CD4-positive, alpha-beta T cell treated with Interleukin-1 beta for 1 hour (primary cell): ENCODE measurements at places on chromosomes 3 and 15.
A peak's percentile ranks its signal among the peaks of the same experiment; 100 is the strongest.

DNA sequence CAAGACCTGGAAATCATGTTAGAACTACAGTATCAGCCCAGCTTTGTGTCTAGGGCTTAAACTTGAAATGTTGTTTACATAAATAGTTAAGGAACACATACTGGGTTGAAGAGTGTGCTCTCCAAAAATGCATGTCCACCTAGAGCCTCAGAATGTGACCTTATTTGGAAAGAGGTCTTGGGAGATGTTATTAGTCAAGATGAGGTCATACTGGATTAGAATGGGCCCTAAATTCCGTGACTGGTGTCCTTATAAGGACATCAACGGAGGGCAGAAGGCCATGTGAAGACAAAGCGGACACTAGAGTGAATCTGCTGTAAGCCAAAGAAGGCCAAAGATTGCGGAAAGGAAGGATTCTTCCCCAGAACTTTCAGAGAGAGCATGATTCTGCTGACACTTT lies 759.2 kb upstream of the CFAP20DC start:
- DNase-seq: no peak

GRCh38 chr15:51200792-51201191 lies 106.1 kb upstream of the TNFAIP8L3 start:
- DNase-seq: no peak

DNA sequence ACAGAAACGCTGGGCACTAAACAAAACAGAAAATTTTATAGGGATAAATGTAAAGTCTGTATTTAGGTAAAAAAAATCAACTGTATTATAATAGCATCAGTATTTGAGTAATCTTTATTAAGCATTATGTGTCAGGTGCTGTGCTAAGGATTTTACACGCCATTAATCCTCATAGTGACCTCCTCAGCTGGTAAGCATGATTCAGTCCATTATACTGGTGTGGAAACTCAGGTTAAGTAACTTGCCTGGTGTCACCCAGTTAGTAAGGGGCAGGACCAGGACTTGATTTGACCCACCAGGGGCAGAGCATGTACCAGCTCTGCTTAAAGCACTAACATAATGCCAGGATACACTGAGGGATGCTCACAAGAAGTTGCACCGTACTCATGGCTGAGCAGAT lies 4.8 kb downstream of the MYO5C start:
- no peak for DNase-seq

DNA sequence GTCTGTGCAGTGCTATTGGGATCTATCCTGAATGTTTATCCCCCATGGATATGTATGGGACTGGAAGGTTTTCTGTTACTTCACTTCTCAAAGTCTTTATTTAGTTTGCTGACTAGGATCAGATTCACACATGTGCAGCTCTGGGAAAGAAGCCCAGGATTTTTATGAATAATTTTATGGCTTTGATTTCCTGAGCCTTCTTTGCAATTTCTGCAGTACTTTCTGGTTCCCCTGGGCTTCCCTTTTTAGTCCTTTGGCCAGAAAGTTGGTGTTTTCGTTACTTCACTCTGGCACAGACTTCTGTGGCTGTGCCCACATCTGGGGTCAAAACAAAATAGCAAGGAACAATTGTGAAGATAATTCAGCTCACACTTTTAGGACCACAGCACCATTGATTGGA lies 721.0 kb downstream of the OTOL1 start:
- DNase-seq: no peak

GRCh38 chr3:37200141-37200540 lies 25.8 kb upstream of the LRRFIP2 start:
- DNase-seq: no peak

- DNase-seq: no peak
These were observed 396 bp downstream of the CHRNB4 start for GRCh38 chr15:78640527-78641101.

DNA sequence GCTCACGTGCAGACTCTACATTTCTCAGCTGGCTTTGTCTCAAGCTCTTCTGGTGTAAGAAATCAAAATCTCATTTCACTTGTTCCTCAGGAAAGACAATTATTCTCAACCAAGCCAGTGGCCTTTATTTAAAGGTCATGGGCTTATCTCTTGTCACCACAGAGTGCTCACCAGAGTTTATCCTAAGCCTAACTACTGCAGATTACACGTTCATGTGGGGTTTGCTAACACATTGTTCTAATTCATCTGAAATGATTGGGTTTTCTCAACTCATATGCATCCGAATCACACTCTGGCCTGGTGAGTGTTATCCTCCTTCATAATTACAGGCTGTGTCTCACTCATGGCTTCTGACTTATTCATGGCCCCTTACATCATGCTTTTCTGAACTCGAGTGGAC lies 83.3 kb upstream of the TSC22D2 start:
- no peak for DNase-seq

DNA sequence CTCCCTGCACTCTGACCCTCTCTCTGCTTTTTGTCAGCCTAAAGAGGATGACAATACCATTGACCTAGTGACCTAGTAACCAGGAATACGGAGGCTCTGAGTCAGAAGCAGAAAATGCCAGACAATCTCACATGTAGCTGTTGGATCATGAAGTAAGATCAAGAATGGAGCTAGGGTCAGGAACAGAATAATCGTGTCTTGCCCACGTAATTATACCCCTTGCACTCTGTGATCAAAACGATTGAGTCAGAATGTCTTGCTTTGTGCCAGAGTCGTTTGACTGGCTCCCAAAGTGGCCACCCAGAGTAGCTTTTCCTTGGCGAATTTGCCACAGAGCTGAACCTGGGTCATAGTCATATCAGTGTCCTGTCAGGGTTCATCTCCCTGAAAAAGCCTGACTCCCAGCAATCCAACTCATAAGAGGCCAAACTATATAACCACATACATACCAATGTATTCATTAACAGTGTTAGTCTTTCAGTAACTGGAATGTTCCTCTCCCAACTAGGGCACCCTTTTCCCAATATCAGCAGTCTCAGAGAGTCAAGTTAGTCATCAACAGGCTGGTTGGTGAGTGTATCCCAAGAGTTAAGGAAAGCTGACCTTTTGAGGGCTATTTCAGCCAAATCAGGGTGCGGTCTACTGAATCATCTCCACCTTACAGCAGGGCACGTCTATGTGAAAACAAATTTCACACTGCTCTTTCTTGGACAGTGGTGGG lies 5.0 kb upstream of the CDV3 start:
- DNase-seq: no peak

- DNase-seq: no peak
These were observed 127.6 kb downstream of the ATP1B3 start for GRCh38 chr3:142004025-142004424.

DNA sequence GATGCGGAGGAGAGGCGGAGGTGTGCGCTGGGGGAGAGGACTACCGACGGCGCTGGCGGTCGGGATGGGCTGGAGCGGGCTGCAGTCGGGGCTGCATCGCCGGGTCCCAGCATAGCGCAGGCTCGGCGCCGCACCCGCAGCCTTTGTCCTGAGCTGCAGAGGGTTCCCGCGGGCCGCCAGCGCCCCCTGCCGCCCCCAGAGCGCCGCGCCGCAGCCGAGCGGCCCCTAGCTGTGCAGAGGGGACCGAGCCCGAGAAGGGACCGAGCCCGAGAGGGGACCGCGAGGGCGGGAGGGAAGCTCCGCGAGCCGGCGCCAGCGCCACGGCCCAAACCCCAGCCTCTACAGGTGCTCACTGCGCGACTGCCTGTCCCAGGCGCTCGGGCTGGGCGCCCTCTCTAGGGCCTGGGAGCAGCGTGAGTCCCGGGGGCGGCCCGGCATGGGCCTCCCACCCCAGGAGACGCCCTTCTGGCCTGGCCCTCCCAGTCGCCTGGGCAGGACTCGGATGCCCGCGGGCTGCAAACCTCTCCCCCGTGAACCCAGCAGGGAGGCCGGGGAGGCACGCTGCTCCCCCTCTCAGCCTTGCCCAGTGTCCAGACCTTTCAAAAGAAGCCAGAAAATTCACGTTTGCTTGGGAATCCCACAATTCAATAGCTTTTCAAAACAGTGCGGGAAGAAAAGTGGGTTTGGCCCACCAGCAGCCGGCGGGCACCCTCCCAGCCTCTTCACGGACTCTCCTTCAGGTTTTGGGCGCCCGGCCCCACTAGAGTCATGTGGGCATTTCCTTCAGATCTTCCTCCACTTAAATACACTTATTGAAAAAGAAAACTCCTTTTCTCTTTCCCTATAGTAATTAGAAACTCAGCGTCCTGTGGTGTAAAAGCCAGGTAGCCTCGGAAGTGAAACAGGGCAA lies 134.7 kb downstream of the TPRA1 start:
- DNase-seq: peak; percentile 35

DNA sequence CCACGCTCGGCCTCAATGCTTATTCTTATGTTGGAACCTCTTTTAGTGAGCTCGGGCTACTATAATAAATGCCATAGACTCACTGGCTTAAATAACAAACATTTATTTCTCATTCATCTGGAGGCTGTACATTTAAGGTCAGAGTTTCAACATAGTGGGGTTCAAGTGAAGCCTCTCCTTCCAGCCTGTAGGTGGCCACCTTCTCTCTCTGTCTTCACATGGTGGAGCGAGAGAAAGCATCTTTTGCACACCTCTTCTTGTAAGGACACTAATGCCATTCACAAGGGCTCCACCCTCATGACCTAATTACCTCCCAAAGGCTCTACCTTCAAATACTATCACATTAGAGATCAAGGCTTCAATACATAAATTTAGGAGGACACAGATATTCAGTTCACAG lies 520.3 kb upstream of the EPHA6 start:
- no peak for DNase-seq

DNA sequence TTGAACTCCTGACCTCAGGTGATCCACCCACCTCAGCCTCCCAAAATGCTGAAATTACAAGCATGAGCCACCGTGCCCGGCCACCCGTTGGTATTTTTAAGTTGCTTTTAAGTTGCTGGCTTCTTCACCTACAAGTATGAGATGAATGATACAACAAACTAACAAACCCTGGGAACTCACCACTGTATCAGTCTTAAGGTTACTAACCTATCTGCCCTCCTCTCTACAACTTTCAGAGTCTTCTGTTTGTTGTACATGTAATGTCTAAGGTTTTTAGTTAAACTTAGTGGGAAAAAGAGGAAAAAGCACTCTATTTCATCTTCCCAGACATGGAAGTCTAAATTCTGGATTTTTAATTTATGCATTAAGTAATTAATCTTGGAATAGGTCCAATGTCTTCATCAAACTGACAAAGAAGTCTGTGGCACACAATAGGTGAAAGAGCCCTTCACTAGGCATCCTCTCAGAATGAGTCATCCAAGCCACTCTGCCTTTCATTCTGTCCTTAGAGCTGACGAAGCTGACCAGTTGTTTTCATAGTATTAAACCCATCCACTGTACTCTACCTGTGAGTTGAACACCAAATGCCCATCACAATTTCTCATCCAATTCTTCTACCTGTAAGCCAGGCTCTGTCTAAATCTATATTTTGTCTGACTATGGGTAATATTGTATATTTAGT lies 936.1 kb downstream of the TUSC7 start:
- DNase-seq: no peak

- no peak for DNase-seq
These were observed 8.8 kb upstream of the PRKAR2A start for GRCh38 chr3:48856469-48856868.

GRCh38 chr3:62246094-62246493 lies 127.3 kb downstream of the FEZF2 start:
- DNase-seq: no peak

- DNase-seq: no peak
These were observed 523.7 kb upstream of the PROK2 start for GRCh38 chr3:72308641-72309040.

DNA sequence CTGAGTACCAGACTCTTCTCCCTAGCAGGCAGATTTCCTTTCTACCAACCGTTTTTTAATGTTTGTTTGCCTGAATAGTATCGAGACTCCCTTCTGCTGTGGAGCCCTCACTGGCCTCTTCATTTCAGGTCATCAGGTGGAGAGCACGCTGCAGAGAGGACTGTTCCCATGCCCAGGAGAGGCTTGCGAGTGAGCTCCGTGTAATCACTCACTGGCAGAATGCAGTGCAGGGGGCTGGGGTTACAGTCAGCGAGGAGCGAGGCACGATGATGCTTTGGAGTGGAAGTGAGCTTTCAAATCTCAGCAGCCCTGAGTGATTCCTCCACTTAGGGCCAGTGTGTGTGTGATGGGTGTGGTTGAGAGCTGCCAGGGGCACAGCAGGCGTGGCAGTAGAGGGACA lies 385.2 kb downstream of the SHQ1 start:
- no peak for DNase-seq

DNA sequence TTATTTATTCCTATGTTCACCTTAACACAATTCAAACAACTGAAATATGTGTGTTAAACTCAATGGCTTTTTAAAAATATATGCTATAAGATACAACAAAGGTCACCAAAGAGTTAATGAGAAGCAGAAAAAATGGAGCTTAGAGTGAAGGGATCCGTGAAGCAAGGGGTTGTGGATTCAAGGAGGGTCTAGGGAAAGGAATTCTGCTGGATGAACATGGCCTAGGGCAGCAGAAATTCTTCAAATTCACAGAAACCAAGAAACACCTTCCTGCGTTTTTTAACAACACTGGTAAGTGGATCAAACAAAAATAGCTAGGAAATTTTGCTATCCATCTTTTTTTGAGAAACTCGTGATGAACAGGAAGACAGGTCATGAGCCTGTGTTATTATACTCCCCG lies 59.3 kb upstream of the PLSCR5 start:
- no peak for DNase-seq

- DNase-seq: no peak
These were observed 816.3 kb upstream of the CFAP20DC start for GRCh38 chr3:59866076-59866475.

DNA sequence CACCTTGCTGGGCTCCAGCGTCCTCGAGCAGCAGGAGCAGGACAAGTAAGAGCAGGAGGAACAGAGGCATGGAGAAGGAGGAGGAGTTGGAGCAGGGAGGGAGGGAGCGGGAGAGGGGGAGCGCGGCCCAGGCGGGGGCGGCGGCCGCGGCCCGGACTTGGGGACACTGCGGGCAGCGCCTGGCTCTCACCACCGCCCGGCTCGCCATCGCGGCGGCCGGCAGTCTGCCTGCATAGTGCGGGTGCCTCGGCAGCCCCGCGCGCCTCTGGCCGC lies 440 bp downstream of the DCBLD2 start:
- DNase-seq: no peak

DNA sequence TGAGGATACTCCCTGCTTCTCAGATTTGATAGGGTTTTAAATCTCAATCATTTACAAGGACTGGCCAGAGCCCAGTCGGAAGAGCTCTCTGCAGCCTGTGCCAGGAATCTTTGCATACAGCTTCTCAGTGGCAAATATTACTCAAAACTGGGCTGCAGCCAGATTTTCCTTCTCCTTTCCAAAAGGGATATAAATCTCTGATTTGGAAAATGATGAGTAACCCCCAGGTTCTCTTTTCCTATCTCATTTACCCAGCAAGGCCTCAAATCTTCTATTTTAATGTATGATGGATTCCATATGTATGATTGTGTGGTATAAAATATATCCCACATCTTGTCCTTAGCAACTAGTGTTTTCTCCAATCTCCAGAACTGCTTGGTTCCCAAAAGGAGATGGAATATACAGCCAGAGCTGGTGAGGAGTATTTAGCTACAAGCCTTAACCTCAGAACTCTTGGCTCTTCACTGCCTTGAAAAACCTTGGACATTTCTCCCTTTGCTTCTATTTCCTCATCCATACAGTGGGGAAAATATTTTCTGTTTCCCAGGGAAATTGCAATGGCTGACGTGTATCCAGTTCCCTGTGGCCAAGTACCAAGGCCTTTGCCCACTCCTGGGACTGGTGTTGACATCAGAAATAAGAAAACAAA lies 114.4 kb downstream of the ATG7 start:
- DNase-seq: no peak

GRCh38 chr3:148950806-148951205 lies 40.5 kb upstream of the GYG1 start:
- no peak for DNase-seq
